ENCODE measurements at places on chromosomes 7 and 10.

DNA sequence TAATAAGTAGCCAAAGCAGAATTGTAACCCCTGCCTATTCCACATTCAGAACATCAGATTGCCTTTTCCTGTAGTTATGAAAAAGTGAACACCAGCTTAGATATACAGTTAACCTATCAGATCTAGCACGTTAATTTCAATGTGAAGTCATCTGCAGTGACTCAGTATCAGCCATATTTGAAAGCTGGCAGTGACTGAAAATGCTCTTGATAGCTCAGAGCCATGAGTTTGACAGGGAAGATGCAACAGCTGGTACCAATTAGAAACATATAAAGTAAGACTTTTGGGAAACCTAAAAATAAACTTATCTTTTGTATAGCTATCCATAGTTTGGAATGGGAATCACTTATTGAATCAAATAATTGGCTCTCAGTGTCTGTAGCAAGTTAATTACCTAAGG lies 284.1 kb upstream of the NPSR1 start:
- no peak for DNase-seq

DNA sequence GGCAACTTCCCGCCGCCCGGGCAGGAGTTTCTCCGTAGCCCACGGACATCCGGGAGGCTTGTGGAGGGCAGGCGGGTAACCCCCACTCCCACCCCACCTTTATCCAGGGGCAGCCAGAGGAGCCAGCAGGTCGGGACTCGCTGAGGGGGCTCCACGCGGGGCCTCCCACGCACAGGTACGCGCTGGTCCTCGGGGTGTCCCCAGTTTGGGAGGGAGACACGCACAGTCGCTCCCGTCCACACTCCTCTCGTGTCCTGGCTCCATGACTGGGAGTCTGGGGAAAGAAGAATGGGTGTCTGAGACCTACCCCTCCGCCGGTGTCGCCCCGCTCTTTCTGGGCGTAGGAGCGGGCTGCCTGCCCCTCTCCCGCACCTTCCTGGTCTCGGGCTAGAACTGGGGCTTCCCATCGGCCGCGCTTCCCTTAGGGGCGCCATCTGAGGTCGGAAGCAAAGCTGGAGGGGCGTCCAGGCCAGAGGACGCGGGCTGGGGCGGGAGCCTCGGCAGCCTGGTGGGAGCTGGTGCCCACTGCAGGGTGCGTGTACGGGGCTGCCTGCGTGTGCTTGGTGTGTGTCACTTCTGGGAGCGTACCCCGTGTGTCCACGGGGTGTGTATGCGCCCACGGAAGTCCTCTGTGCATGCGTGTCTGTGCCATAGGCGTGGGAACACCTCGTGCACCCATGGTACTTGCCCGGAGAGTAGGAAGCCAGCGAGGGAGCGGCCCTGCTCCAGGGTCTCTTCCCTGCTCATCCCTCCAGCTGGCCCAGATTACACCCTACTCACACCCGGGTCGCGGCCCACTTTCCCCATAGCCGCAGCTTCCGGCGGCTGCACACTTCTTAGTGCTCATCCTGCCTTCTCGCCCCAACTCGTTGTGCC lies 73.0 kb upstream of the LEP start:
- DNase-seq = no peak

- DNase-seq = no peak
These were observed 180.7 kb upstream of the KAT6B start for GRCh38 chr10:74645692-74646091.

GRCh38 chr7:44846816-44847508 lies 925 bp downstream of the H2AZ2 start:
- DNase-seq = no peak

DNA sequence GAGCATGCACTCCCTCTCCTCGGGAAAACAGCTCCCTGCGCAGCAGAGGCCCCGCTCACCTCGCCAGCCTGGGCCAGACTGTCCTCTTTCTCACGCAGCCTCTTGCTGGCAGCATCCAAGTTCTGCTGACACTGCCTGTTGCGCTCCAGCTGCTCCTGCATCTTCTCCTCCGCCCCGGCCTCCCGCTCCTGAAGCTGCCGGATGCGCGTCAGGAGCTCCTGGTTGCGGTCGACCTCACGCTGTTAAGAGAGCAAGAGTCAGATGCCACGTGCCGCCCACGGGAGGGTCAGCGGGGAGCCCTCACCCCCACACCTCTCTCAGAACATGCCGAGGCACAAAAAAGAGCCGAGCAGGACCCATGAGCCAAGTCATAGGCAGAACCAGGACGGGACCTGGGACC lies 10.2 kb downstream of the MAD1L1 start:
- no peak for DNase-seq

GRCh38 chr10:104559935-104560334 lies 81.2 kb upstream of the SORCS3 start:
- no peak for DNase-seq
